Thyroid gland (tissue), 4 donors: ENCODE measurements at places on chromosomes 4 and X. TPM values are rescaled to one million over a fixed set of nuclear protein-coding genes. Genes with fewer than 3 reads are reported as not detected.
A peak's percentile ranks its signal among the peaks of the same experiment; 100 is the strongest.

DNA sequence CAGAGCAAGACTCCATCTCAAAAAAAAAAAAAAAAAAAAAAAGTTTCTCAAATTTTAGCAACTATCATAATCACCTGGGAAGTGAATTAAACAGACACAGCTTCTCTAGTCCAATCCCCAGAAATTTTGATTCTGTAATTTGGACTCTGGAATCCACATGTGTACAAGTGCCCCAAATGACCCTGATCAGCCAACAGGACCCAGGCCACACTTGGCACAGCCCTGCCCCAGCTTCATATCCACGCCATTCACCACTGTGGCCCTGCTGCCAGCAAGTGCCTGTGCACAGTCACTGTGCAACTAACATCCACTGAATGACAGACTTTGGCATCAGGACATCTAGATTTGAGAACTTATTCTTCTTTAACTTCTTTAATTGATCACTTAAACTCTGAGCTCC lies 14.1 kb upstream of the CXCL13 start:
- H3K27ac ChIP-seq, result no peak overlapping the region
- DNase-seq, result no peak
- H3K27me3 ChIP-seq, result no peaks in the 10 kb centered on the region
- H3K36me3 ChIP-seq, result no peaks in the 10 kb centered on the region
- H3K4me1 ChIP-seq, result no peaks in the 10 kb centered on the region

The RGN gene
- 19.6 TPM for total RNA-seq

DNA sequence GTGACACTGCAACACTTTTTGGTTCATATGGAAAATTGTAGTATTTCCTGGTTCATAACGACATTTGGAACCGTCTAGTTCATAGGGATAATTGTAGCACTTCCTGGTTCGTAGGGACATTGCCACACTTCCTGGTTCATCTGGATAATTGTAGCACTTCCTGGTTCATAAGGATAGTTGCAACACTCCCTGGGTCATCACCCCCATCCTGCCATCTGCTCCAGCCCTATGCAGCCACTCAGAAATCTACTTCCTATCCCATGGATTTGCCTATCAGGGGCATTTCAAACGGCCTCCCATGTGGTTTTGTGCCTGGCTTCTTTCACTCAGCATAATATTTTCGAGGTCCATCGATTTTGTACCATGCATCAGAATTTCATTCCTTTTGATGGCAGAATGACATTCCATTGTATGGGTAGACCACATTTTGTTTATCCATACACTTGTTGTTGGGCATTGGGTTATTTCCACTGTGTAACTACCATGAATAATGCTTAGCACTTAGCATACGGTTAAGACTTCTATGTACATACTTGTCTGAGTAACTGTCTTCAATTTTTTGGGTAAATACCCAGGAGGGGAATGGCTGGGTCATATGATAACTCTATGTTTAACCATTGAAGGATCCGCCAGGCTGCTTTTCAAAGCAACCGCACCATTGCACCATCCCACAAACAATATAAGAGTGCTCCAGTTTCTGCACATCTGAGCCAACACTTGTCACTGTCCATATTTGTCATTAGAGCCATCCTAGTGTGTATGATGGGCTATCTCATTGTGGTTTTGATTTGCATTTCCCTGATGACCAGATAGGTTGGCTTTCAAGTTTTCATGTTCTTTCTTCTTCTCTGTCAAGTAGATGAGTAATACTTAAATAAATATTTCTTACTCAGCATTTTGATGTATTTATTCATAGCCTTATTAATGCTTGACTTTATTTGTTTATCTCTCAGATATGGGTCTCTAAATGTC lies 58.3 kb upstream of the CD99 start:
- no peak overlapping the region for H3K27ac ChIP-seq
- H3K36me3 ChIP-seq, result no peaks in the 10 kb centered on the region
- DNase-seq, result no peak

The GSX2 gene
- total RNA-seq, result not detected

The TRIM60 gene
- not detected for total RNA-seq

DNA sequence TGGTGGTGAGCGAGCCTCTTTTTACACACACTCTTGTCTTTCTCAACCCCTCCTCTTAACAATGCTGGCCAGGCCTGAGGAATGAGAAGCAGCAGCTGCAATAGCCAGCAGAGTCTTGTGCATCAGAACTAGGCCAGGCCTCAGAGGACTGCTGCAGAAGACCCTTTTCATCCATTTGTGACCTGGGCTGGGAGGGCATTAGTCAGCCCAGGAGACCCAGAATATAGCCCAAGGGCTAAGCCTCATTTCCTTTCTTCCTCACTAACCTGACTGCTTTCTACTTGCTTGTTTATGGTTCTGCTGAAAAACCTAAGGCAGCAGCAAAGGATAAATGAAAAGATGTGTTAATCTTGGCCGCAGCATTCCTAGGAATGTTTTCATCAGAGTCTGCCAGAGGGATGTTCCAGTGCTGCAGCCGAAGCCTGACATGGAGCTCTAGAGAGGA lies 254.7 kb upstream of the AR start:
- H3K27ac ChIP-seq, result no peak overlapping the region
- H3K4me1 ChIP-seq, result no peaks in the 10 kb centered on the region
- no peak overlapping the region for H3K4me3 ChIP-seq
- H3K27me3 ChIP-seq, result no peaks in the 10 kb centered on the region

The GRIA3 gene
- 0.73 TPM for total RNA-seq

The KLKB1 gene
- not detected for total RNA-seq

The TCEAL6 gene
- not detected for total RNA-seq

DNA sequence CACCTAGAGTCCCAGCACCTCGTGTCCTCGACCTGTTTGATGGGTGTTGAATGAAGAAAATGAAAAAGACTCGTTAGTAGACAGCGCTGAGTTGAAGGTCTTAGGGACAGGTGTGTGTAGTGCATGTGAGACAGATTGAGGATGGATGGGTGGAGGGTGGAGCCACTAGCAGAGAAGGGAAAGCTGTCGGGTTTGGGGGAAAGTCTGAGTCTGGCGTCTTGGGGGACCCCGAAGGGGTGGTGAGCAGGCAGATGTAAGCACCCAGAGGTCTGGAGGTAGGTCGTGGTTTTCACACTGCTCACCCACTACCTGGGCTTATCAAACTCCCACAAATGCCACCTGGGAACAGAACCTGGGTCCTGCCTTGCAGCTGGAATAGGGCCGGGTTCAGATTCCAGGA lies 16.0 kb downstream of the TMEM271 start:
- no peaks in the 10 kb centered on the region for H3K36me3 ChIP-seq
- no peak overlapping the region for H3K27ac ChIP-seq
- H3K27me3 ChIP-seq, result no peaks in the 10 kb centered on the region
- no peaks in the 10 kb centered on the region for H3K4me1 ChIP-seq
- no peak for DNase-seq

The USP17L17 gene
- not detected for total RNA-seq

DNA sequence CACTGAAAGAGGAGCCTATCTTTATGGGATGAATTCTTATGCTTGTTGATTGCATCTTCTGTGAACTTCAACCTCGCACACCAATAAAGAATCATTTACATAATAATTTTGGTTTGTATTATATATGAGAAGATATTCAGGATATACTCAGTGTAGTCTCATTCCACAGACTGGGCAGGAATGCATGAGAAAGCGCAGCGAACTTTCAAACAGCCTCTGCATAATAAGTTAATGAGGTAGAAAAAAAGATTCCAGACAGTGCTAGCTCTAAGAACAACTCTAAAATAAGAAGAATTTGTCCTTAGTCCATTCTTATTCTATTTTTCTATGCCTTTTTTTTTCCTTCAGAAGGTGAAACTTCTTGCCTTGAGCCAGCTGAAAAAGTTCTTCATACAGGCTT lies 224.3 kb upstream of the CTSO start:
- H3K4me3 ChIP-seq, result no peak overlapping the region
- H3K4me1 ChIP-seq, result no peaks in the 10 kb centered on the region
- no peaks in the 10 kb centered on the region for H3K36me3 ChIP-seq
- DNase-seq, result no peak

DNA sequence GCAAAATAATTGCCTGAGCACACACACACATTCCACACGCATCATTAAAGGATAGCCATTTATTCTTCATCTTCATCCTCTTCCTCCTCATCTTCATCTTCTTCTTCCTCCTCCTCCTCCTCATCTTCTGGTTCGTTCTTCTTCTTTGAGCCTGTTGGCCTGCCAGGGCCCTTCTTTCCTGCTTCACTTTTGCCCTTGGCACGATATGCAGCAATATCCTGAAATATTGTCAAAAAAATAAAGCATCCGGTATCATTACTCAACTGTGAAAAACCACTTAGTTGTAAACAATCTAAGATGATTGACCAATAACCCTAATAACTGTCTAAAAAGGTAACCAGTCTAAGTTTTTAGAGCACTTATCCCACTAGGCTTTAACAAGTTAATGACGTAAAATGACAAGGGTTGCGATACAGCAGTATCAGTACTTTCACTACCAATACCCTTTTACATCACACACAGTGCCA lies 2.1 kb downstream of the HMGB2 start:
- H3K27ac ChIP-seq, result no peak overlapping the region
- no peak overlapping the region for H3K4me3 ChIP-seq
- peaks cover 18% of the 10 kb centered on the region for H3K4me1 ChIP-seq
- no peaks in the 10 kb centered on the region for H3K36me3 ChIP-seq
- H3K27me3 ChIP-seq, result no peaks in the 10 kb centered on the region

DNA sequence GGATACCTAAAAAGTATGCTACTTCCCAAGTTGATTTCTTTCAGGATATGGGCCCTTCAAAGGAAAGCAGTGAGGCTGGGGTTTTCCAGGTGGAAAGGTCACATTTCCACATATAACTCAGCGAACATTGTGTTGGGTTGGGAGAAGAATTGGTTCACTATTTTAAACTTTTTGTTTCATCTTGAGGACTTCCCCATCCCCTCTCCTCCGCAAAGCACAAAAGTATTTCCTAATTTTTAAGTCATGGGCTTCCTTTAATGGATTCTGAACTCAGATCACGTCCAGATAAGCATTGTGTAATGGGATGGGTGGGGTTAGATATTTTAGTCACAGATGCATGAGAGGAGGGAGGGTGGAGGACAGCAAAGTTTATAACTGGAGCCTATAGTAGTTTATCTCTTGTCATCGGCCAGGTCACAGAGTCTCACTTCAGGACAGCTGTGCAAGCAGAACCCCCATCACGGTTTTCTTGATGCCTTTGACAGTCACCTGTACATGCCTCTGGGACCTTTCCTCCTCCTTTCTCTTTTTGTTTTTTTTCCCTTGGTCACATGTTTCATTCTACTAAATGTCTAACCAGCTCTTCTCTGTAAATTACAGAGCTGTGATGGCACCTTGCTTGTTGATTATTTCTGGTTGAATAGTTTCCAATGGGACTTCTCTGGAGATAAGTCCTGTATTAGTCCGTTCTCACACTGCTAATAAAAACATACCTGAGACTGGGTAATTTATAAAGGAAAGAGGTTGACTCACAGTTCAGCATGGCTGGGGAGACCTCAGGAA lies 115.4 kb downstream of the PTTG2 start:
- peak overlapping the region; percentile 41 for H3K27ac ChIP-seq
- H3K4me1 ChIP-seq, result no peaks in the 10 kb centered on the region
- no peak overlapping the region for H3K4me3 ChIP-seq
- DNase-seq, result no peak
- no peaks in the 10 kb centered on the region for H3K36me3 ChIP-seq

DNA sequence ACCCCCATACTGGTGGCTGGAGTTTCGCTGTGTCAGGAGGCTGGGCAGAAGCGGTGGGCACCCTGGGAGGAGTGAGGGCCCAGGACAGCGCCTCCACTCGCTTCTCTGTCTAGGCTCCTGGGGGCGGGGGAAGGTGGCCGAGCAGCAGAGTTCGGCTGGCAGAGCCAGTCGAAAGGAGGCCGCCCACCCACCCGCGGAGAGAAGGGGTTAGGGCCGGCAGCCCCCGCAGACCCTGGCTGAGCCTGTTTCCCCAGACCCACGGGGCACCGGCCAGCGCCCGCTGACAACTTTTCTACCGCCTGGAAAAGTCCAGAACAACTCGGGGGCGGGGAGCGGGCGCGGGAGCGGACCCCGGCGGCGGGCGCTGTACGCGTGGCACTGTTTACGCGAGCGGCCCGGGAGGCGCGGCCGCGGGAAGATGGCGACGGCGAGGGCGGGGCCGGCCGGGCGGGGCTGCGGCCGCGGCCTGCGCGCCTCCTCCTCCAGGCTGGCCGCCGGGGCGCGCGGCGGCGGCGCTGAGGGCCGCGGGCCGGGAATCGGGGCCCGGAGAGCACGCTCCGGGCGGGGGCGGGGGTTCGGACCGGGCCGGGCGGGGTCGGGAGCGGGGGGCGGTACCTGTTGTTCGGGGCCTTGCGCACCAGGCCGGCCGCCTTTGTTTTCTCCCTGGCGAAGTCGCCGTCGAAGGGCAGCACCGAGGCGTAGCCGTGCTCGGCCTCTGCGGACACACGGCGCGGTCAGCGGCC lies 628 bp downstream of the MXD4 start:
- H3K4me1 ChIP-seq, result peaks cover 66% of the 10 kb centered on the region
- peak overlapping the region; percentile 69 for H3K4me3 ChIP-seq
- H3K36me3 ChIP-seq, result peaks cover 3% of the 10 kb centered on the region
- no peaks in the 10 kb centered on the region for H3K27me3 ChIP-seq
- H3K27ac ChIP-seq, result peak overlapping the region; percentile 91

DNA sequence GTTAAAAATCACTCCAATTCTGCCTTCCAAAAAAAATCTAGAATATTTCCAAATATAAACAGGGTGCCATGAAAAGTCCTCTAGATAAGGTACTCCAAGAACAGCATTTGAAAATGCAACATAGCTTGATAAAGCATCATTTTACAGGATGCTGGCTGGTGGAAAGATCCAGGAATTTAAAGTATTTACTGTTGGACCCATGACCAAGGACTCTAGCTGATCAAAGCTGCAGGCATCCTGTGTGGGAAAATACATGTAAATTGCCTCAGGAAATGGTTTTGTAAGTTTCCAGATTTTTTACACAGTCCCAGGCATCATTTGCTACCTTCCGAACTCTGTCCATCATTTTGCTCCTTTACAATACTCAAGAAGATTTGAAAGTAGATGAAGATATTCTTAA lies 164.4 kb downstream of the GRIA3 start:
- no peaks in the 10 kb centered on the region for H3K36me3 ChIP-seq
- H3K27ac ChIP-seq, result no peak overlapping the region
- H3K4me3 ChIP-seq, result no peak overlapping the region
- H3K4me1 ChIP-seq, result no peaks in the 10 kb centered on the region
- H3K27me3 ChIP-seq, result no peaks in the 10 kb centered on the region

The VCX3B gene
- total RNA-seq, result not detected

The GPR119 gene
- not detected for total RNA-seq

- H3K4me3 ChIP-seq, result no peak overlapping the region
- H3K4me1 ChIP-seq, result peaks cover 15% of the 10 kb centered on the region
- DNase-seq, result no peak
- H3K36me3 ChIP-seq, result no peaks in the 10 kb centered on the region
- H3K27me3 ChIP-seq, result no peaks in the 10 kb centered on the region
These were observed 377 bp downstream of the CHRNA9 start for GRCh38 chr4:40335525-40335894.
